ENCODE measurements at places on chromosomes 5 and 9. TPM values are rescaled to one million over a fixed set of nuclear protein-coding genes. Genes with fewer than 3 reads are reported as not detected.

The SPATA31A3 gene
- not detected for total RNA-seq

The CBY3 gene
- total RNA-seq: not detected

The ISOC1 gene
- total RNA-seq: 28.0 TPM

The PCDH1 gene
- total RNA-seq: 266 TPM

The GLRA1 gene
- not detected for total RNA-seq

The IL4 gene
- total RNA-seq: not detected

The CCNJL gene
- 6.2 TPM for total RNA-seq

The C7 gene
- total RNA-seq: 0.32 TPM

The TRIM36 gene
- total RNA-seq: not detected

The PTGDS gene
- 0.65 TPM for total RNA-seq
